Stimulated activated CD8-positive, alpha-beta memory T cell treated with anti-CD3 and anti-CD28 coated beads, Interleukin-4, amount 100 ng/mL, for 1 hour (primary cell): ENCODE measurements at places on chromosomes 4 and X.

DNA sequence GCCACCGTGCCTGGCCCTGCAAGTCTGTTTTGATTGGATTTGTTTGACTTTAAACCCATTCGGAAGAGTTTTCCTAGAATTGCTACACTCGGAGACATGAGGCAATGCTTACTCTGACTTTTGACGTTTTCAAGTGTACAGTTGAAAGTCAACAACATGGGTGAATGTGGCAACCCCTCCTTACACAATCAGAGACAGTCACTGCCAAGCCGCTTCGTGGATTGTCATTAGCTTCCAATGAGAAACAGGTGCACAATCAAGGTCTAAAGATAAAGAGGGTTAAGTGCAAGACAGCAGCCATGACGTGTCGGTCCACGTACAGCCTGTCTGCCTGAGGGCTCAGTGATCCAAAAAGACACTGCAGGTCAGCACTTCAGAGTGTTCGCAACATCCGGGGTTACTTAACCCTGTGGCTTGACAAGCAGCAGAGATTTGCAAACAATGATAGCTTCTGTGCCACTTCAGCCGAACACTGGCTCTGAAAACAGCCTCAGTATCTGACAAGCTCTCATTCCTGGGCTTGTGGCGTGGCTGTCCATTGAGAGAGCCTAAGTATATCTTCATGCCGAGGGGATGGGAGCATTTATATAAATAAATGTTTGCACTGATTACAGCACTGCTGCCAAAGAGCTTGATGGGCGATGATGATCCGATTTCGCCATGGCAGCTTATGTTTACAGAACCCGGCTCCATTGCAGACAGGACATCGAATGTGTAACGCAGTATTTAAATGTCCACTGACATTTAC, 180.0 kb downstream of the DHRSX start:
- DNase-seq = no peak

- DNase-seq = no peak
These were observed 170.3 kb downstream of the MOSPD2 start for GRCh38 chrX:15043538-15043937.

- DNase-seq = no peak
These were observed 18.7 kb downstream of the WFS1 start for GRCh38 chr4:6288342-6288741.

- no peak for DNase-seq
These were observed 443.9 kb upstream of the INTU start for GRCh38 chr4:127188847-127189246.

GRCh38 chr4:12458621-12459020, 1025.5 kb downstream of the RAB28 start:
- DNase-seq = no peak

DNA sequence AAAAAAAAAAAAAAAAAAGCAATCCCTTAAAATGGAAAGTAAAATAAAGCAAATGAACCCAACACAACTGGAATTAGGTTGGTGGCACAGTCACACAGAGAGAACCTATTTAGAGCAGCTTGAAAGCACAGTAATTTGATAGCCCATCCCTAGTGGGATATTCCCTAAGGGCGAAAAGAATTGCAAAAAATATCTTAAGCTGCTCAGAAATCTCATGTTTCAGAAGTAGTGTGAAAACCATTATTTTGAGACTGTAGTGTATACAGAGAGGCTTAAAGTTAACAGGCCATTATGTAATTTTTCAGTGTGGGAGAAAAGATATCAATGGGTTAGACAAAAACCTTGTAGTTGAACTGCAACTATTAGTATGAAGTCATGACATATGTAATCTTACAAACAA, 40.0 kb upstream of the DHX15 start:
- DNase-seq = no peak

DNA sequence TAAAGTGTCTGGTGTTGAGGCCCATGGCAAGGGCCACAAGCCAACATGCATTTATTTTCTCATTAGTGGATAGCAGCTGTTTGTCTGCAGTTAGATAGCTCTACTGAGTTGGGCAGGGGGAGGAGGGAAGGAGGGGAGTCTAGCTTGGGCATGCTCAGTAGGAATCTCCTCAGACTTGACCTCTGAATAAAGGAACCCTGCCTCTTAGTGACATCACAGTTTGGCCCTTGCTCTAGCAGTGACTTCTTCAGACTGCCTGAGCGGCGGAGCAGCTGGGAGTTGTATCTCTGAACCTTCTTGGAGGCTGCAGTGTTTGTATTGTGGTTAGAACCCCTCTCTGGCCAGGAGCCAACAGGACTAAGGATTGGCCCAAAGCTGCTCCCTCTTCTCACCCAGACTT, 57.4 kb downstream of the BCORL1 start:
- no peak for DNase-seq

DNA sequence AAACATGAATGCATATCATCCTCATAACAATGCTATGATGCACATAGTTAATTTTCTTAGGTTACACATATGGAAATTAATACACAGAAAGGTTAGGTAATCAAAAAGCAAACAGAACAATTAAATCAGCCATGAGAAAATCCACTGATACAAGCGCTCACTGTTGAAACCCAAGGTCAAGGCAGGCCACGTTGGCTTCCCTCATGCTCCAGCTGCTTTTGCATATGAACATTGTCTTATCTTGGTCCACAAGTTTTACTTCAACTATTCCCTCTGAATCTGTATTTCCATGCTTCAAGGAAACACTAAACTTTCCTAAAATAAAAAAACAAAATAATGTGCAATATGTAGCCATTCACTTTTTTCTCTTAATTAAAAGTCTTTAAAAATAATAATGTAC, 34.5 kb upstream of the PLA2G12A start:
- no peak for DNase-seq

DNA sequence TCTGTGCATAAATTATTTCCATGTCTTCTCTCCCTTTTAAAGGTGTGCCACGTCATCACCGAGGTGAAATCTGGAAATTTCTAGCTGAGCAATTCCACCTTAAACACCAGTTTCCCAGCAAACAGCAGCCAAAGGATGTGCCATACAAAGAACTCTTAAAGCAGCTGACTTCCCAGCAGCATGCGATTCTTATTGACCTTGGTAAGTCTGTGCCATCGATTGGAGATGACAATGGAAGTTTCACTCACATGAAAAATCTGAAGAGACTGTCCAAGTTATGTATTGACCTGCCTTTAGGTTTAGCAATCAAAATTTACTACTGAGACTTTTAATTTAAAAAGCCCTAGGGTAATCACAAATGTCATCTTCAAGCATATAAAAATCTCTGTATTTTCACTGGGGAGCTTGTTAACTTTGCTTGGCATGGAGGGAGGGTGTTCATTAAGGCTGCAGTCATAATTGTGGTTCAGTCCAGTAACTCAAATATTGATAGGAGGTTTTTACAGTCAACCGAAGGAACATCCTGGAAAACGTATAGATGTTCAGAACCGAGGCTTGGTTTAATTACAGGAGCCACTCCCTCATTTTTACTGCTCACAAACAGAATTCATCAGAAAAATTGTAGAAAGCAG, 142.9 kb downstream of the PTTG2 start:
- no peak for DNase-seq

GRCh38 chr4:123364906-123365305, 31.7 kb upstream of the SPRY1 start:
- no peak for DNase-seq

DNA sequence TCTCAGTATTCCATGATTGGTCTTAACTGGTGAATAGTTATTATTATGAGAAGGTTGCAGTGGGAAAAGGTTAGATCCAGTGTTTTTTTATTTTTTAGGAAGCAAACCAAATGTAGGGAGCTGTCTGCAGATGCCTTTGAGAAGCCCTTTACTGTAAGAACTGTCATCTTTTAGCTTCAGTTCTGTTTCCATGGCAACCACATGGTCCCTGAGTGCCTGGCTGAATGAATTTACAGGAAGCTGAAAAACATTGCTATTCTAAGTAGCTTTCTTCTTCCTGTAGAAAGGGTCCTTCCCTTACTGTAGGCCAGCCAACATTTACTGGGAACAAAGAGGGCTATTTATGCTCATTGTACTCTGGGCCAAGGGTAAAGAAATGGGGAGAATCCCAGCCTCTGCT, 103.3 kb downstream of the DCLK2 start:
- no peak for DNase-seq

DNA sequence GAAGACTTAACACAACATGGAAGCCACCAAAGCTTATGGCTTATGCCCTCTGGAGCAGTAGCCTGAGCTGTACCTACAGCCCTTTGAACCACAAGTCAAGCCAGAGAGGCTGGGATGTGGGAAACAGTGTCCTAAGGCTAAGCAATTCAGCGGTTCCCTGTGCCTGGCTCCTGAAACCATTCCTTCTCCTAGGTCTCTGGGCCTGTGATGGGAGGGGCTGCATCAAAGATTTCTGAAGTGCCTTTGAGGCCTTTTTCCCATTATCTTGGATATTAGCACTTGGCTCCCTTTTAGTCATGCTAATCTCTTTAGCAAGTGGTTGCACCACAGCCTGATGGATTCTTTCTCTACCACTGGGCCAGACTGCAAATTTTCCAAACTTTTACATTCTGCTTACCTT, 140.5 kb upstream of the NUDT10 start:
- DNase-seq = no peak

DNA sequence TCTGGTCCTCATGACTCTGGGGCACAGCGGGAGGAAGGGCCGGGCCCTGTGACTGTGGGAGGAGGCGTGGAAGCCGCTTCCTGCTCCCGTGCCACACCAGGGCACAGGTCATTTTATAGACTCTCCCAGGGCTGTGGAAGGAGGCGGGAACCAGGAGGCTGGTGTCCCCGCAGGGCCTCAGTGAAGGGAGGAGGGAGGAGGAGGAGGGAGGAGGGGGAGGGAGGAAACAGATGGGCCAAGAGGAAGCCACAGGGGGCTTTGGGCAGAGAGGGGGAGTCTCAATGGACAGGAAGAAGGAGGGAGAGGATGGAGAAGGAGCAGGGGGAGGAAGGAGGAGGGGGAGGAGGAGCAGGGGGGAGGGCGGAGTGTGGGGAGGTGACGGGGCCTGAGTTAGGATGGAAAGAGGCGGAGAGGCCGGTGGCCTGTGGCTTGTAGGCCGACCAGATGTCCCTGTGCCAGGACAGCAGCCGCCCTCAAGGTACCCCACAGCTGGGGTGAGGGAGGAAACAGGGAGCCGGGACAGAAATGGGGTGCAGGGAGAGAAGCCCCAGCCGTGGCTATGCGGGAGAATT, 6.2 kb upstream of the PLCXD1 start:
- no peak for DNase-seq

- DNase-seq = no peak
These were observed 131.8 kb downstream of the OR13H1 start for GRCh38 chrX:131675596-131676194.

- peak; percentile 61 for DNase-seq
These were observed at the start of gene SLC9A7 for GRCh38 chrX:46758956-46759644. TSS of gene SLC9A7 (minus strand) at chrX:46759118. CDS start at chrX:46759029, 89 bp downstream.

DNA sequence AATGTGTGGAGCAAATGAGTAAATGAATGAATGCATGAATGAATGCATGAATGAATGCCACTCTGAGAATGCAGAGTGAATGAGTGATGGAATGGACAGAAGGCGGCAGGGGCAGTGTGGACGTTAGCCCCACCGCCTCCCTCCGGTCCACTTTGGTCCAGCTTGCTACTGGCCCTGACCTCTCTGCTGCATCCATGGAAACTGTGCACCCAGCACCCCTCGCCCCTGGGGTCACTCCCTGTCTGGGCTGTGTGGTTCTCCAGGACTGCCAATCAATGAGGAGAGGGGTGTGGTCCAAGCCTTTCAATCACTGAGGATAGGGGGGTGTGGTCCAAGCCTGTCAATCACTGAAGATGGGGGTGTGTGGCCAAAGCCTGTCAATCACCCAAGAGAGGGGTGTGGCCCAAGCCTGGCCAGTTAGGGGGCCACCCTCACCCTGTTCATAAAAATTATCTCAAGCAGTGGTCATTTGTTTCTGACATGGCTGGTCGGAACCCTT, 39.2 kb upstream of the ASMTL start:
- no peak for DNase-seq

DNA sequence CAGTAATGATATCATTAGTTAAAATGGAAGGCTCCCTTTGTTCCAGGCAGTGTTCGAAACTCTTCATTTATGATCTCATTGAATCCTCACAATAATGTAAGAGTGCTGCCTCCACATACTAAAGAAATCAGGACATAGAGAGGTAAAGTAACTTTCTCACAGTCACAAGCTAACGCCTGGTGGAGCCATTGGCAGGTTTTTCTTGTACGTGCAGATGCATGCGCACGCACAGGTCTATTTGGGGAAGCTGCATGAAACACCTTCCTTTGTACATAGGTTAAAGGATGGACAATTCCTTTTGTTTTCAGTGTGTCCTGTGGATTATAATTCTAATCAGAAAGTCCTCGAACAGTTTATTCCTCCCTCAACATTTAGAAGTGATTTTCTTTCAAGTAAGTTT, 176.2 kb downstream of the RAPGEF2 start:
- DNase-seq = no peak

GRCh38 chrX:152136312-152136711, 2.1 kb downstream of the MAGEA10 start:
- no peak for DNase-seq

- no peak for DNase-seq
These were observed 833 bp downstream of the FGD1 start for GRCh38 chrX:54494989-54495813.

DNA sequence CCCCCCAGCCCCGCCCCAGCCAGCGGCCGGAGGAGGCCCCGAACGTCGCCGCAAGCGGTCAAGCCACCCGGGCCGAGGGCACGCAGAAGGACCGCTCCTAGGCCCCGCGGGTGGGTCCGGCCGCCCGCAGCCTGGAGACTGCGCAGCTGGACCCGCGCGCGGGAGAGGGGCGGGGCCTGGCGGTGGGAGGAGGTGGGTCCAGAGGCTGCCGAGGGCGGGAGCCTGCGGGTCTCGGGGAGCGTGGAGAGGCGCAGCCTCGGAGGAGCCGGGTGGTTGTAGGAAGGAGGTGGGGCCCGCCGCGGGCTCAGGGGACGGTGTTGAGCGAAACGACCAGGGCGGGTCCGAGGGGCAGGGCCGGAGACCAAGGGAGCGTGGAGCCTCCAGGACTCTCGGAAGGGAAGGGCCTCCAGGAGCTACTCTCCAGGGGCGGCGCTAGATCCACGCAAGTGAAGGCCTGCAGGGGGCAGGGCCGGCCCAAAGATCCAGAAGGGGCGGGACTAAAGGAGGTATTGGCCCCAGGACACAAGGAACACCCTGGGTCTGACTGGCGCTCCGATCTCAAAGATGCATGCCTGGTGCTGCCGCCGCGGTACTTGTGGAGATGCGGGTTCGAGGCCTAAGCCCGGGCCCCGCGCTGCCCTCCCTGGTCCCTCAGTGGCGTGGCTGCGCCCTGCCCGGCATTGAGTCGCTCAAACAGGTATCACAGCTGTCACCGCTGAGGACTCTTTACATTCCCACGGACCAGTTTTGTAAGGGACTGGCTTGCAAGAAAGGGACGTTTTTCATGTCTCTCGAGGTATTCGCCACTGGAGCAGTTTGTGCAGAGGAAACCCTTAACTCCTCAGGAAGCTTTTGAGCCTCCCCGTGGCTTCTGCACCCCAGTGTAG, 5.9 kb downstream of the TIMM17B start:
- DNase-seq = peak; percentile 51

DNA sequence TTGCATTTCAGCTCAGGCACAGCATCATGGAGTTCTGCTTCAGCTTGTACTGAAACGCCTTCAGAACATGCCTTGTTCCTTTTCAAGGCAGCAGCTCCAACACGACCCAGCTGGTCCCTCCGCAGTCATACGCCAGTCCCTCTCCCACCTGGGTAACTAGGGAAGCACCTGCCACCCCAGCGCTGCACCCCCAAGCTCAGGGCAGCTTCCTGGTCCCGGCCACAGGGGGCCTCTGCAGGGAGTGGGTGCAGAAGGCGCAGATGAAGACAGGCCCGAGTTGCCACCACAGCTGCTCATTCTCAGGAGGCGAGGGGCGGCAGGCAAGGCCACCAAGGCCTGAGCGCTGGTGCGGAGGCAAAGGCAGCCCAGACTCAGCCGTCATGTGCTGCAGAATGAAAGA, 21.8 kb downstream of the WDR1 start:
- no peak for DNase-seq
